NCI-H526 treated with DMSO at 0.1 percent for 48 hours (cell line): ENCODE measurements at places on chromosomes 3 and 15.
A peak's percentile ranks its signal among the peaks of the same experiment; 100 is the strongest.

- no peak for DNase-seq
Measured at GRCh38 chr3:15976524-15976923, 178.7 kb upstream of the ANKRD28 start.

GRCh38 chr3:145972851-145973250, 188.1 kb downstream of the PLOD2 start:
- DNase-seq: no peak

GRCh38 chr3:165669504-165669903, 167.7 kb downstream of the BCHE start:
- DNase-seq: no peak

DNA sequence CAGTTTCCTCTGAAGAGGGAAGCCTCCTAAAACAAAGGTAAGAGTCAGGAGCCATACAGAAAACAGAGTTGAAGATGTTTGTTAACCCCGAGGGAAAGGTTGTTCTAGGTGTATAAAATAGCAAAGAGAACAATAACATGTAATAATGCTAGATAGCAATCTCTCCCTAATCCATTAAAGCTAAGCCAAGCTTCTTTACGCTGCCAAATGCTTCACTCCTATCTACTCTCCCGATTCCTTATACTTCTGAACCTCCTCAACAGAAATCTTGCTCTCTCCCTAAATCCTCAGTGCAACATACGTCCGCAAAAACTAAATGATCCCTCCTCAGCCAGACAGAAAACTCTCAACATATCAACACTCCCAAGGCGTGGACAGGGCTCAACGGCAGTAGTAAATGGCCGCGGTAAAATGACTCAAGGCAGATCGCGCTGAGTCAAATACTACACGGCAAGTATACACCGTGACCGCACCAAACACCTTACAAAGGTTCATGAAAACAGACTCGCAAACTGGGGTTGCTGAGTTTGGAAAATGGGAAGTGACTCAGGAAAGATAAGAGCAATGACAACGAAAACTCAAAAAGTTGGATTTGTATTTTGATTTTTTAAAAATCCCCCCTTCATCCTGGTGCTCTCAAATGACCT, 682 bp downstream of the CLDND1 start:
- DNase-seq: no peak

- no peak for DNase-seq
Measured at GRCh38 chr15:55696221-55696620, 46.7 kb downstream of the PRTG start.

DNA sequence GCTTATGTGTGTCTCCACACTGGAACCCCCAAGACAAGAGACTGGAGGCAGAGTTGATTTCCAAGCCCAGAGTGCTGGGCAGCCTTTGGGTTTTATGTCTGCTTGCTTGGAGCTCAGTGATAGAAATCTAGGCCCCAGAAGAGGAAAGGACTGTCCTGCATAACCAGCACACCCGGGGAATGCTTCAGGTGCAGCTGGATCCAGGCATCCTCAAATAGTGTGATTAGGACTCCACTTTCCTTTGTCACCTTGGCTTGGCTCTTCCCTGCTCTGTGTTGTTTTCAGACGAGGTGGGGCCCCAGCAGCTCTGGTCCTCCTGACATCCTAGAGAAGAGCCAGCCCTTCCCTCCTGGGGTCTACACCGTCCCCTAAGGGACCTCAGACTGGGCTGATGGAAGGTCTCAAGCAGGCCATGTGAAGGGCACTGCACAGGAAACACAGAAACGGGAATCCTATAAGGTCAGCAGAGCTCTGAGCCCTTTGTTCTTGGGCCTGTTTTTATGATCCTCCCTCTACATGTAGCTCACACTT, 143.7 kb downstream of the TJP1 start:
- DNase-seq: no peak

DNA sequence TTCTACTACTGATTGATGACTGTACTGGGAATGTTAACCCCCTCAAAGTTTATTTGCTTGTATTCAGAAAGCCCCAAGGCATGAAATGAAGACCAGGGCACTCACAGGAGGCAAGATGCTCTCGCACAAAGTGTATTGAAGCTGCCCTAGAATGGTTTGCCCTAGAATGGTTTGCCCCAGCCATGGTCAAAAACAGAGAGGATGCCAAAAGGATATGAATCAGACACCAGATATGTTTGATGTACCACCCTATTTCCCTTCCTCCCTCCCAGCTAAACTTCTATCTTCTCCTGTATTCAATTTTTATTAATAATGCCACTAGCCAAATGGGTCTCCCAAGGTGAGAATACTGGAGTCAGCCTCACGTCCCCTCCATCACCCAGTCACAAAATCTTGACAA, 101.3 kb downstream of the TMCO5A start:
- DNase-seq: no peak

GRCh38 chr15:77944002-77944867, 133.3 kb downstream of the TBC1D2B start:
- DNase-seq: no peak

DNA sequence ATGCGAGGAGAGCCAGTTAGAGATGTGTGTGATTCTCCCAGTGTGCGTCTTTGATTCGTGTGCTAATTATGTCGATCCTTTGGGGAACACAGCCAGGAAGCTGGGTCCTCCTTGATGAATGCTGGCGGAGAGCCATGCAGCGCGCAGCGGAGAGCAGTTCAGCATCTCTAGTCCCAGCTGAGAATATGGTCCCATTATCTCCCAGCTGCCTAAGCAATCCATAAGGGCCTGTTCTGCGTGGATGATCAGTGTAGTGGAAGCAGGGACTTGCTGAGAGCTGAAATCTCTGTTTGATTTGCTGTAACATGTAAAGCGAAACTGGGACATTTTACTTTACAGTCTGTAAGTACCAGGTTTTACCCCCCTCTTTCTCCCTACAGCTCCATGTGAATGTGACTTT, 412.7 kb downstream of the CNTN4 start:
- peak; percentile 81 for DNase-seq

- DNase-seq: no peak
Measured at GRCh38 chr3:71045212-71045916, 538.2 kb downstream of the FOXP1 start.

DNA sequence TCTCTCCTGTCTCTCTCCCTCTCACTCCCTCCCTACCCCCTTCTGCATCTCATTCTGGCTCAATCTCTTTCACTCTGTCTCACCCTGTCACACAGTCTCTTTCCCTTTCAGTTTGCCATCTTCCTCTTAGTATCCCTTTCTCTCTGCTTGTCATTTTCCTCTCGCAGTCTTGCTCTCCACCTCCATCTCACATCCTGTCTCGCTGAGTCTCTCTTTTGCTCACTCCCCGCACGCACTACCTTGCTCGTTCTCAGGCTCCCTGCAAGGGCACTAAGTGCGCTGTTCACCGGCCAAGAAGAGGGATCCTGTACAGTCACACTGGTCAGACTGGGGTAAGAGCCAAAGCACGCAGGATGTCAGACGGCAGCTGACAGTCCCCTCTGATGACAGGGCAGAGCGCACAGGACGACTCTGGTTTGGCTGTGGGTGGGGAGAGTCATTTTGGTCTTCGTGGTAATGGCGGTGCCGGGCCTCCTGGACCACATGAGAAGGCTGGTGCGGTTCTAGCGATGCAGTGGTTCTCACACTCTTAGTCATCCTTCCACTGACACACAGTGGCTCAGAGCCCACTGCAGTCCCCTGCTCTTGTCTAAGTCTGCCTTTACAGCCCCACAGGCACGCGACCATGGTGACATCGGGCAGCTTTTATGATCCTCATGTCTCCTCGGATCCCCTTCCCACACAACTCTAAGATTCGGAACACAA, 356.8 kb downstream of the FOXP1 start:
- DNase-seq: no peak

DNA sequence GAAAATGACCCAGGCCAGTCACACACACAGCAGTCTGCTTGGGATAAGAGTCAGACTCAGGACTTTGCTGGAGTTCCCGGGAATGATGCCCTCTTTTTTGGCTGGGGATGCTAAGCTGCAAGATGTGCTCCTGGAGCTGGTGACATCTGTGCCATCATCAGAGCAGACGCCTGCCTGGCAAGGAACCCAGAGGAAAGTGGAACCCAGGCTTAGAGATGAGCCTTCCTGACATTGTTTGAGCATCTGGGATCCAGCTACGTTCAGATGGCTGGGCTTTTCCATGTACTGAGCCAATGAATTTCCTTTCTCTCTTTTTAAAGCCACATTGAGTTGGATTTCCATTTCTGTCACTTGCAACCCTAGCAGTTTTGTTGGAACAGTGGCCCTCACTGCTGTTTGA, 53.3 kb downstream of the EBLN2 start:
- no peak for DNase-seq

DNA sequence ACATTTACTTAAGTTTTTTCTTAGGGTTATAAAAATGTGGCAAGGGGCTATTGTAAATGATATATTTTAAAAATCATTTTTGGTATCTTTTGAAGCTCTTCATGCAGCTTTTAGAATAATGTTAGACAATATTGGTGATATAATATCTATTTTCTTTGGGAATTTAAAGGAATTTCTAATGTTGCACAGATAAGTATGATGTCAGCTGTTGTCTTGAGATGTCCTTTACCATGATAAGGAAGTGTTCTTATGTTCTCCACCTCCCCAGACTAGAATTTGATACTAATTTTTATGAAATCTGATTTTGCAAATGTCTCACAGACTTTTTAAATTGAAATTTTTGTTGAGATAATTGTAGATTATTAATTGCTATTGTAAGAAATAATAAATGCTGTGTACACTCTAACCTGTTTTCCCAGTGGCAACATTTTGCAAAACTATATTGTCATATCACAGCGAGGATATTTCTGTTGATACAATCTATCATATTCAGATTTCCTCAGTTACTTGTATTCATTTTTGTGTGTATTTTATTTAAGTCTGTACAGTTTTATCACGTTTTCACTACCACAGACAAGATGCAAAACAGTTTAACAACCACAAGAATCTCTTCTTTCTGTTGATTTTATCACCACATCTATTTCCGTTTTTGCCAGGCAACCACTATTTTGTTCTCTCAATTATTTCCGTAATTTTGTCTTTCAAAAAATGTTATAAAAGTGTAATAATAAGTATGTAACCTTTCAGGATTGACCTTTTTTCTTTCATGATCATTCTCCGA, 55.4 kb downstream of the SPRED1 start:
- no peak for DNase-seq

- DNase-seq: peak; percentile 12
Measured at GRCh38 chr3:19348941-19349564, 200.7 kb downstream of the KCNH8 start.

DNA sequence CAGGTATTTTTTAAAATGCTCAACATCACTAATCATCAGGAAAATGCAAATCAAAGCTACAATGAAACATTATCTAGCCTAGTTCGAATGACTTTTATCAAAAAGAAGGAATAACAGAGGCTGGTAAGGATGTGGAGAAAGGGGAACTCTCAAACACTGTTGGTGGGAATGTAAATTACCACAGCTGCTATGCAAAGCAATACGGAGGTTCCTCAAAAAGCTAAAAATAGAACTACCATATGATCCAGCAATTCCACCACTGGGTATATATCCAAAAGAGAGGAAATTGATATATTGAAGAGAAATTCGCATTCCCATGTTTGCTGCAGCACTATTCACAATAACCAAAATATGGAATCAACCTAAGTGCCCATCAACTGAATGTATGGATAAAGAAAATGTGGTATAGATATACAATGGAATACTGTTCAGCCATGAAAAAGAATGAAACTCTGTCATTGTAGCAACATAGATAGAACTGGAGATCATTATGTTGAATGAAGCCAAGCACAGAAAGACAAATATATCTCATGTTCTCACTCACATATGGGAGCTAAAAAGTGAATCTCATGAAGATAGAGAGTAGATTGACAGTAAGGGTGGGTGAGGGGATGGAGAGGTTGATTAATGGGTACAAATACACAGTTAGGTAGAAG, 19.7 kb upstream of the CLN6 start:
- DNase-seq: peak; percentile 66

- no peak for DNase-seq
Measured at GRCh38 chr3:22617372-22617771, 585.8 kb upstream of the UBE2E2 start.

DNA sequence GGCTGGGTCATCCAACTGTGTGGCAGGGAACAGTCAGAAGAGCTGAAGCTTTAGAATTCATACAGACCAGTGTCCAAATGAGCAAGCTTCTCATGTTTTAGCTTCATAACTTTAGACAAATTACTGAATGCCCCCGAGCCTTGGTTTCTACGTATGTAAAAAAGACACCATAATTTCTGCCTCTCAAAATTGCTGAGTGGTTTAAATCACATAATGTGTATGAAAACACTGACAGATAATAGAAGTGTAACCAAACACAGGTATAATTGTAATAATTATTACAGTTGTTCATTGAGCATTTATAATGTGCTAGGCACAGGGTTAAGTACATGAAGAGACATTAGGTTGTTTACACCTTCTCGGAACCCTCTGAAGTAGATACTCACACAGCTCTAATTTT, 207.2 kb downstream of the IGSF11 start:
- DNase-seq: no peak

DNA sequence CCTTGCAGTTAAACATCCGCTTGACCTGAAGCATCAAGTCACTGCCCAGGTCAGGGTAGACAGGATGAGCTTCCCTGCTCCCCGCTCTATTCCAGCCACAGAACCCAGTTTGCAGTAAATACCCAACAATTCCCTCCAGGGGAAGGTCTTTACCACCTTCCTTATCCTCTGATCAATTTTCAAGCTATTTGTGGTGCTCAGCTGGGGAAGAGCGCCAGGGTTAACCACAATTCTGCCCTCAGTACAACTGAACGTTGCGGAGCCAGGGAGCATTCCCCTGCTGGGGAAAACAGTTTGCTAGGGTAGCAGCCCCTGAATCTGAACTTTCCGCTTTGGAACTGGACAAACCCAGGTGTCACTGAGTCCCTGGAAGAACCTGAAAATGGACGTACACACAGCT, 28.5 kb downstream of the RBPMS2 start:
- DNase-seq: no peak

DNA sequence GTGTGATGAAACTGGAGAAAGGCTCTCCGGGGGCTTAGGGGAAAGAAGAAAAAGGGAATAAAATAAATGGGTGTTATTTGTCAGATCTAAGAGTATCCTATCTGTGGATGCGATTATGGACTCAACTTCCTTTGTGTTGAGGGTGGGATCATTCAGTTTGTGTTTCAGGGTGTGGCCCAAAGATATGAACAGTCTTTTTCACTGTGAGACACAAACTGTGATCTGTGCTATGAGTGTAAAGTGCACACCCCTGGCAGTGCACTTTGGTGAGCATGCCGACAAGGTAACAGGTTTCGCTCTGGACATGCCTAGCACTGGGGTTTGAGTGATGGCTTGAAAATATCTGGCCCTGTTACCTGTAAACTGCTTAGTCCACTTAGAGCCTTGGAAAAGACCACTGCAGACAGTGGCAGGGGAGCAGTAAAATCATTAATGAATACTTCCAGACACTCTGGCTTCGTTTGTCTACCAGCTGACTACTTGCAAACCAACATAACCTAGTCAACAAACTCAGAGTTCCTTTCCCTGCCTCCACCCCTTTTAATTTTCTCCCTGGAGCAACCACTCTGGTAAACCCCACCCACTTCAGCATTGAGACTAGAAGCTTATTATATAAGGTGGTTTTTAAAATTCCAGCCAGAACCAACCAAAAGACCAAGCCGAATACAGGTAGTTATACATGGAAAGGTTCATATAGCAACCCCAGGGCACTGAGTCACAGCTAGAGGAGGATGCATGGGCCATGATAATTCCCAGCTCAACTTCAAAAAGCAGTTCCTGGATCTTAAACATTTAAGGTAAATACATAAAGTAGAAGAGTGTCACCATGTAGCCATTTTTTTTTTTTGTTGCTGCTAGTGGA, 55.1 kb downstream of the TAMM41 start:
- DNase-seq: no peak

GRCh38 chr3:195821403-195822130, 9.8 kb upstream of the MUC4 start:
- DNase-seq: no peak

GRCh38 chr3:134361162-134361835, 12.9 kb downstream of the AMOTL2 start:
- no peak for DNase-seq
